Hippocampal formation (tissue), 2 donors: ENCODE measurements at places on chromosomes 11 and 22.

GRCh38 chr11:68461575-68461917, 994 bp downstream of the PPP6R3 start:
- no peak for DNase-seq

DNA sequence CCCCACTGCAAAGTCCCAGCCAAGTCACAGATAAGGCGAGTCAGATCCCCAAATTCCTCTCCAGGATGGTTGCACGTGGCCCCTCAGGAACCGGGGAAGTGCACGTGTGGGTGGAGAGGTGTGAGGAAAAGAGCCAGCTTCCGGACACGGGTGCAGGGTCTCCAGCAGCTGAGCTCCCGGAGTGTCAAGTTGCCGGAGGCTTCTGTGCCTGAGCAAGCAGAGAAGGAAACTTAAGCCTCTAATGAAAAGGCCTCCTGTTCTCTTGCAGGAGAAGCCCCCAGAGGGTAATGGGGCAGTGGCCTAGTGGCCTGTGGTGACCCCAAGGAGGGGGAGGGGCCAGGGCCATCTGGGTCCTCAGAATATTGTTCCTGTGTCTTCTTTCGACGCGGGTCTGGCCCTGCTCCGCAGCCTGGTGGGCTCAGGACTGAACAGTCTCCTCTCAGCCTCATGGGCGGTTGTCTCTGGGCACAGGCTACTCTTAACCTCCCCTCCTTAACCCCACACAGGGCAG, 147.9 kb downstream of the FEZ1 start:
- no peak for DNase-seq

GRCh38 chr11:2258501-2259465, 11.6 kb downstream of the ASCL2 start:
- no peak for DNase-seq

DNA sequence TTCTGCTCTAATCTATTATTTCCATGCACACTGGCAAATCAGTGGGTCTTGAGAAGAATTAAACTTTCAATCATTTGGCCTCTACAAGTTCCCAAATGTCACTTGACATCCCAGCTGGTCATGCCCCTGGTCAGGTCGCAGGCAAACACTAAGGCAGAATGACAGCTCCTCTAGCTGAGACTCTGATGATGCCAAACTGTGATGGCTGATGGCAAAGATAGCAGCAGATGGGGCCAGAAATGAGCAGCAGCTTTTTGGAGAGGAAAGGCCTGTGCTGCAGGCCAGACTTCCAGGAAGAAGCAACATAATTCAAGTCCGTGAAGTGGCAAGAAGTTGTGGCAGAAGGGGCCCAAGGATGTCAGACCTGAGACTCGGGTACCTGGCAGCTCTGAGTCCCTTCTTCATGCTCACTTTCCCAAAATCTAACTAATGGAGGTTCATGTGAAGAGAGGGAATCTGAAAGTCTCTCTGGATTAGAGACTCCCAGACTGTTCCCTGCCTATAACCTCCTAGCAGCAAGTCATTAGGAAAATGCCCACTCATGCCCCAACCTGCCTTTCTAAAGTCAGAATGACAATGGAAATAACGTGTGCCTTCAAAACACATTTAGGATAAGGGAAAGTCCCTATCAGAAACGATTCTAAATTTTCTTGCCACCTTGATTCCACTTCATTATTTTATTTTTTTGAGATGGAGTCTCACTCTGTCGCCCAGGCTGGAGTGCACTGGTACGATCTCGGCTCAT, 9.4 kb upstream of the PMM1 start:
- DNase-seq: no peak

DNA sequence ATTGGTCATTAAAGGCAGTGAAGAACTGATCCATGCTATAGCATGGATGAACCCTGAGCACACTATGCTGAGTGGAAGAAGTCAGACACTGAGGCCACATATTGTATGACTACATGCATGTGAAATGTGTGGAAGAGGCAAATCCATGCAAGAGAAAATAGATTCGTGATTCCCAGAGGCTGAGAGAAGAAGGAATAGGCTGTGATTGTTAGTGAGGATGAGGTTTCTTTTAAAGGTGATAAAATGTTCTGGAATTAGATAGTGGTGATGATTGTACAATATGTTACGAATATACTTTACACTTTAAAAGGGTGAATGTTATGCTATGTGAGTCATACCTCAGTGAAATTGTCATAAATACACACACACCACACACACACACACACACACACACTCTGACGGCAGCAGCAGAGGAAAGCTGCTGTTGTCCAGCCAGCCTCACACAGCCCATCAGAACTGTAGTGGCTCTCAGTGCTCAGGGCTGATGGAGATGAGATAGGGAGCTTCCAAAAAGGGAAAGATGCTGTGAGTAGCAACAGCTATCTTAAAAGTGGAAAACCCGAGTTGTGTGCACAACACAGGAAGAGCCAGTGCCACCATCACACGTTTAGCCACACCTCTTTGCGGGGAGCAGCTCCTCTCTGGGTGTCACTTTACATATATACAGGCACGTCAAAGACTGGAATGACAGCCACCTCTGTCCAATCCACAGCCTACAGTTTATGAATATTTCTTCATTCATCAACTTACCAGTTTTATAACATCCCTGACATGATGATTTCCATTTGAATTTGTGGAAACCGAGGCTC, 153.0 kb downstream of the SPATA19 start:
- peak; percentile 4 for DNase-seq

DNA sequence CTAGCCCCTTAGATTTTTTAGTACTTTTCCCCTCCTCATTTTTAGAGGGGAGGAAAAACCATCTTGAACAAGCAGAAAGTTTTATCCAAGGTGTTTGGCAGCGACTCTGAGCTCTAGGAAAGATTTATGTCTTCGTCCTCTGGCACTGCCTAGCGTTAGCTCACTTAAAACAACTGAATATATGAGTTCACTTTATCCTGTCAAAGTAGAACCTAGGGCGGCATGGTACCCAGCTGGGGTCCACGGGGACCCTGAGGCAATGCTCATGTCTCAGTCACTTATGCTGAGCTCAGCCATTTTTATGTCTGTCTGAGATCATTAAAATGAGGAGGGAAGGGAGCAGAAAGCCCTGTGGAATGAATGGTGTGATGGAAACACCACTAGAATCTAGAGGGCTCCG, 14.2 kb upstream of the VSIG10L2 start:
- no peak for DNase-seq

DNA sequence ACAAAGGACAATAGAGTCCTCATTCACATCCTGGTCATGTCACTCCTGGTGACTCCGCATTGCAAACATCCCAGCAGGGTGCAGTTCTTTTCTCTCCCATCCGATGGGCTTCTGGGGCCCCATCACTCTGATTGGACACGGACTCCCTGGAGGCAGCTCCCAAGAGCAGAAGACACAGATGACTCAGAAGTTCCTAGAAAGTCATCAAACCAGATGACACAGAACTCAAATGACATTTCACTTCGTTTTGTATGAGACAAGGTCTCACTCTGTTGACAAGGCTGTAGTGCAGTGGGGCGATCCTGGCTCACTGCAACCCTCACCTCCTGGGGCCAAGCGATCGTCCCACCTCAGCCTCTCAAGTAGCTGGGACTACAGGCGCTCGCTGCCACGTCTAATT, 33.2 kb downstream of the ZNF195 start:
- DNase-seq: no peak

DNA sequence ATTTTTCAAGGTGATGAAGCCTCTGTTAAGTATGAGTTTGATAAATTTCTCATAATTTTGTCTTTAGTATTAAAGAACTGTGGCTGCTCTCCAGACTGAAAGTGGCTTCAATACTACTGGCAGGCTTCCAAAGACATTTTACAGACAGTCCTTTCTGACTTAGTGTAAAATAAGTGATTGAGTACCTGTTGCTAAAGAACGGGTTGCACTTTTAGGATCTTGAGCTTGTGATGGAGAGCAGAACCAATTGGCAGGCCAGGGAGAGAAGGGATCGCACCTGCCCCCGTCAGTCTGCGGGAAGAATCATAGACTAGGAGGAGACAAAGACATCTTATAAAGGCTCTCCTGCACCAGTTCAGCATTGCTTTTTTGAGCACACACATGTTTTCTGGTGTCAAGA, 4.4 kb downstream of the NCAM1 start:
- no peak for DNase-seq

GRCh38 chr11:112632866-112633505, 328.2 kb upstream of the NCAM1 start:
- no peak for DNase-seq

DNA sequence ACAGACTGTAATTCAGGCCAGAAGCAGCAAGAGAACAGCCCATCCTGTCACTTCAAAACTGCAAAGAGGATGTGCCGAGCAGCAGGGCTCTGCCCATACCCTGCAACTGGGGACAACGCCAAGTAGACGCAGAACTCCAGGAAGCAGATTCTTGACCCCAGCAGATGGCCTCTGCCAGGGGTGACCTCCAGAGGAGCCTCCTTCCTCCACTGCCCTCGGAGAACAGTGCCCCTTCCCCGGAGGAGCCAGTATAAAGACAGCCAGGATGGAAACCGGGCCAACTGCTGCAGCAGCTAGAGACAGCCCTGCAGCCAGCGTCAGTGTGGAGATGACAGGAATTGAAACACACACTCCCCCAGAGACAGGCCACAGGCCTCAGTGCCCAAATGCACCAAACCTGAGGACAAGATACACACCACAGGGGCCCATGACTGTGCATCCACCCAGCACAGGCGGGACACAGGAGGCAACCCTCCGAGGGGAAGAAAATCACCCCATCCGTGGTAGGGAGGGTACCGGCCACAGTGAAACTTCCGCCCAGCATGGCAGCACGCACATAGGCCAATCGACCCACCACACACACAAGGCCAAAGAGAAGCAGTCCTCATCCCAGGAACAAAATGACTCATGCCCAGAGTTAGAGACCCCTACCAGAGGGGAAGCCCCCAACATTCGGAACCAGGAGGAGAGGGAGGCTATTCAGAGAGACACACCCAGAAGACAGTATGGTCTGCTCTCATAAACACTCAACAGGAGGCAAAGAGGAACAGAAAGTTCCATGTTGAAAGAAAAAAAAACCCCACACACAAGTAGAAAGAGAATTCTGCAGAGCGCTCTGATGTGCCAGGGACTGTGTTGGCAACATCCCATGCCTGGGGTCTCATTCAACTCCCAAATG, 5.6 kb downstream of the AHNAK start:
- DNase-seq: peak; percentile 28

DNA sequence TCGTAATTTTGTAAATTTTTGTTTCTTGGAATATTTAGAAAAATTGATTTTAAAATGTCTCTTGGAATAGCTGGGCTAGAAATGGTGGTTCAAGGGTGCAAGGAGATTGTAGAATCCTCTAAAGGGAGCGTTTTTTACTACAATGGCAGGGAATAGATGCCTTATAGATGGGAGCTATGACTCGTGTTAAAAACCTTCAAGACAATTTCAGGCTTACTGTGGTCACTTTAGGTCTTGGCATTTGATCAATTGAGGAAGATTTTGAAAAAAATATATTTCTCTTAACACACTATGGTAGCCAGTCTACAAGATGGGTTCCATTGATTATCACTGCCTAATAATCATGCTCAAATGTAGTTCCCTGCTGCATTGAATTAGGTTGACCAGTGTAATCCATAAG, 25.0 kb downstream of the METTL15 start:
- no peak for DNase-seq

DNA sequence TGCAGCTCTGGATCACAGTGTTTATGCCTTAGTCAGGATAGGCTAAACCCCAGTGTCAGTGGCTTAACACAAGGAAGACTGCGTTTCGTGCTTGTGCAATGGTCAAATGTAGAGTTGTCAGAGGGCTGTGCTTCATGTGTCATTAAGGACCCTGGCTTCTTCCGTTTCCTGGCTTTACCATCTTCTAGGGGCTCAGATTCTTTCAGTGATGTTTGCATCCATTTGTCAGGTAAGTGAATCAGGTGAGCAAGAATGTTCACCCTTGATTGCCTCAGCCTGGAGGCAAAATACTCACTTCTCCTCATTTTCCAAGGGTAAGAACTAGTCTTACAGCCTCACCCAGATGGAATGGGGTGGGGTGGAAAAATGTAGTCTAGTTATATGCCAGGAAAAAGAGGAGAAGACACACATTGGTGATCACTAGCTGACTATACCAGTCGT, 20.5 kb upstream of the AMOTL1 start:
- no peak for DNase-seq

DNA sequence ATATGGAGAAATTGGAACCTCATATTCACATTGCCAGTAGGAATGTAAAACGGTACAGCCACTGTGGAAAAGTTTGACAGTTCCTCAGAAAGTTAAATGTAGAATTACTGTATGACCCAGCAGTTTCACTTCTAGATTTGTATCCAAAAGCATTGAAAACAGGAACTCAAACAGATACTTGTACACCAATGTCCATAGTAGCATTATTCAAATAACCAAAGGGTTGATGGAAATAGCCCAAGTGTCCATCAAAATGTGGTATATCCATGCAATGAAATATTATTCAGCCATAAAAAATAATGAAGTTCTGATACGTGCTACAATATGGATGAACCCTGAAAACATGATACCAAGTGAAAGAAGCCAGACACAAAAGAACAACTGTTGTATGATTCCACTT, 17.8 kb downstream of the PRRG4 start:
- DNase-seq: no peak

- no peak for DNase-seq
Measured at GRCh38 chr22:38728871-38729796, 23.4 kb downstream of the GTPBP1 start.

DNA sequence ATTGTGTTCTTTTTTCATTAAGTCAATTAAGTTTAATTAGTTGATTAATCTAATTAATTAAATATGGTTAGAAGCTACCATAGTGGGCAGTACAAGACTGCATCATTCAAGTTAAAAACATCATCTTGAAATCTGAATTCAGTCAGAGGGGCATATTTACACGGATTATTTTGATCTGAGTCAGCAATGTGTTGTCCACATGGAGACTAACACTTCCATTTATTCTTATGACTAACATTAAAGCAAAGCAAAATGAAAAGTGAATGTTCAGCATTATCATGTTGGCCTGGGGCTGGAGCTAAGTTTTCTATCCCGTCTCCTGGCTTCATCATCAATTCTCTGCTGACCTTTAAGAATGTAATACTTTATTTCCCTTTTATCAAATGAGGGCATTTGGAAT, 17.3 kb downstream of the FLI1 start:
- DNase-seq: no peak

GRCh38 chr11:73288873-73289707, 17.0 kb downstream of the P2RY6 start:
- peak; percentile 56 for DNase-seq

GRCh38 chr11:34181856-34182405, 76.5 kb downstream of the NAT10 start:
- no peak for DNase-seq

GRCh38 chr11:32088117-32088941, 2.5 kb upstream of the RCN1 start:
- no peak for DNase-seq

GRCh38 chr22:44427611-44428470, 70.2 kb downstream of the RTL6 start:
- no peak for DNase-seq

- no peak for DNase-seq
Measured at GRCh38 chr11:109957601-109958000, 135.6 kb upstream of the ZC3H12C start.

GRCh38 chr11:65445604-65446445, 23.2 kb downstream of the NEAT1 start:
- no peak for DNase-seq

DNA sequence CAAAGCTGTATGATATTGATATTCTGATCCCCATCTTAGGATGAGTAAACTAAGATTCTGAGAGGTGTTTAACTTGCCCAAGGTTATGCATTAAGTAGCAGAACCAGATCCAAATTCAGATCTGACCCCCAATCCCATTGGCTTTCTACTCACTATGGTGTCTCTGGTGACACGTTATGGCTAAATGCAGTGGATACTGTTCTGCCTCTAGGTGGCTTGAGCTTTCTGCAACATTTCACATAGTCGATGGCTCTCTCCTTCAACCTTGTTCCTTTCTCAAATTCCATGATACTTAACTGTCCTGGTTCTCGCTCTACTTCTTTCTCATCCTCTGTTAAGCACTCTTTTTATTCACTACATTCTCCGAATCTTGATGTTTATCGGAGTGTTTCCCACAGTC, 9.4 kb downstream of the C11orf97 start:
- no peak for DNase-seq
